DMS79 treated with DMSO at 0.1 percent for 48 hours (cell line): ENCODE measurements at places on chromosomes 2 and 18.

DNA sequence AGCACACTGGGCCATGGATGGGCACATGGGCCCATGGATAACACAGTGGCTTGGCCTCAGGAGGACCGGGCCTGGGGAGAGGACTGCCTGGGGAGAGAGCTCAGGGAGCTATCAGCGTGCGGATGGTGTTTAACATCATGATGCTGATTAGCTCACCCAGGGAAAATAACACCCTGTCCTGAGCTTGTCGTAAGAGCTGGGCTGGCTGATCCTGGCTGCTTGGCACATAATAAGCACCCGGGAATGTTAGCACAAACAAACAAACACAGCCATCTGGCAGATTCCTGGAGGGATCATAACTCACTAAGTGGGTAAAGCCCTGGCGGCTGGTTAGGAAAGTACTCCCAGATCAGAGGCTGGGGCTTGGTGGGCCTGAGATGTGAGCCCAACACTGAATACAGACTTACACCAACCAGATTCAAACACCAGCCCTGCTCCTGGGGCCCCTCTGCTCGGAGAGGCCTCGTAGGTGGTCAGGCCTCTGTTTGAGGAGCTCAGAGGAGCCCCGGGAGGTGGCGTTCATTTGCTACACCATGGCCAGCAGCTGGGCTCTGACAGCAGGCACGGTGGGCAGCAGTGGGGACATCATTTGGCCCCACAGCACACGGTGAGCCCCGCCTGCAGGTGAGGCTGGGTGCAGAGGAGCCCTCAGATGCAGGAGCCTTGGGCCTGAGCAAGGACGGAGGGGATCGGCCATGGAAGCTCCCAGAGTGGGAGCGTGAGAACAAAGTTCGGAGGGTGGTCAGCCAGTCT, 193.4 kb upstream of the HDAC4 start:
- DNase-seq, result no peak

GRCh38 chr2:213229814-213230213, 54.5 kb upstream of the SPAG16 start:
- no peak for DNase-seq

DNA sequence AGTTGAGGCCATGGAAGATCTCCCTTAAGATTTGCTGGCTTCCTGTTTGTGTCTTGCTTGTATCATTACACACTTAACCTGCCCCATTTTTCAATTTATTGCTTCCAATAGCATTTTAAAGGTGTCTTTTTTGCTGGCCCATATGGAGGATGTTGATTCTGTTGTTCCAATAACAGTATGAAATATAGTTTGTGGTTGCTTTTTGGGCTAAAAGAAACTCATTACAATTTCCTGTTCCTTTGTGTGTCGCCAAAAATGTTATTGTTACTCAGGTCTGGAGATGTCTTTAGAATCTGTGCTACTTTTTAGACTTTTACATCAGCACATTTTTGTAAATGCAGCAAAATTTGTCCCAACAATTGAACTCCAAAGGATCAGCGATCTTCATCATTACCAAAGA, 234.0 kb upstream of the ITGA4 start:
- no peak for DNase-seq

DNA sequence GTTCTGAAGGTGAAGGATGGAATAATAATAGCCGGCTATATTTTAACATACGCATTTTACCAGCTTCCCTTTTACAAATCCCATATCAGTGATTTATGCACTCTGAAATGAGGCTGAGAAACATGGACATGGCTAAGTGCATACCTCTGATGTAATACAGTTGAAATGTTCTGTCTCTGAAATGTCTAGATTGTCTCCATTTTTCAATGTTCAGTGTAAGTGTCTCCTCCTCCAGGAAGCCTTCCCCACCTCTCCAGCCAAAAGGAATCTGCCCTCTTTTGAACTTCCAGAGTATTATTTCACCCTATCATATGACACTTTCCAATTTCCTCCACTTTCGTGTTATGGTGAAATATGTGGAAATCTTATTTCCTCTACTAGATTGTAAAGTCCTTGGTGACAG, 29.5 kb upstream of the ME2 start:
- no peak for DNase-seq

- DNase-seq, result peak; percentile 96
Measured at GRCh38 chr2:131104487-131105155, 515 bp upstream of the PLEKHB2 start.

DNA sequence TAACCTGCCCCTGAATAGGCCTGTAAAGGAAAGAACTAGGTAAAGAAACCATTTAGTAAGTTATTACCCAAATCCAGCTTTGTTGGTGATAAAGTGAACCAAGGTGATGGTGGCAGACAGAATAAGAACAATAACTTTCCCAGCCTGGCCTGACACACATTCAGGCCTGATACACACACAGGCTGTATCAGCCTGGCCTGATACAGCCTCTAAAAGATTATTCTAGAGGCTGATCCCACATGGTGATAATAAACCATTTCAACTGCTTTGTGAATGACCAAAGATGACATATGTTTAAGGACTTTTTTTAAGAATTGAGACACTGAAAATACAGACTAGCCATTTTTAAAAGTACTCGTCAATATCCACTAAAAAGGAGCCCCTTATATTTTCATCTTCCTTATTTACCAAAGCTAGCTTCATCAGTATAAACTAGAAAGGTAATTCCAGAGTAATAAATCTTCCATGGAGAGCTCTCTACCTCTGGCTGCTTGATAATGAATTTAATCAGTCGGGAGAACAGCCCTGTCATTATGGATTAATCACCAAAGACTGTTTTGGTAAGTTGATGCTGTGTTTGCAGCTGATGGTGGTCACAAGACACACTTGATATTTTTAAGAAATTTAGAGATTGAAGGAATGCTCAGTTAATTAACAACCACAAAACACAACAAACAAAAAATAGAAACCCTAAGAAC, 77.2 kb downstream of the SLC8A1 start:
- DNase-seq, result peak; percentile 24

DNA sequence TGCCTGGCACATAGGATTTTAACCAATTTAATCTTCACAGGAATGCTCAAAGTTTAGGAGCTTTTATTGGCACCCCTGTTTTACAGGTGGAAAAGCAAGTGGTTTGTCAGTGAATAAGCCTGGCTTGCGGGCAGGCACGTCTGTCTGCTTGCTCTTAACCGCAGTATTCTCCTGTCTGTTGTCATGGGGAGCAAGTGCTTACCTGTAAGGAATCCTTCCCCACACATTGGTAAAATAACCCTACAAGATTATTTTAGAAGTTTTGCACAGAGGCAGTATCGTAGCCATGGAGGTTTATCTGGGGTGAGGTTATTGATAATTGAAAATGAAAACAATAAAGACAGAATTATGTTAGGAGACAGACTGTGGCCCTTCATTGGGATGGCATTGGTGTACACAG, 174.9 kb downstream of the AGAP1 start:
- DNase-seq, result peak; percentile 52

DNA sequence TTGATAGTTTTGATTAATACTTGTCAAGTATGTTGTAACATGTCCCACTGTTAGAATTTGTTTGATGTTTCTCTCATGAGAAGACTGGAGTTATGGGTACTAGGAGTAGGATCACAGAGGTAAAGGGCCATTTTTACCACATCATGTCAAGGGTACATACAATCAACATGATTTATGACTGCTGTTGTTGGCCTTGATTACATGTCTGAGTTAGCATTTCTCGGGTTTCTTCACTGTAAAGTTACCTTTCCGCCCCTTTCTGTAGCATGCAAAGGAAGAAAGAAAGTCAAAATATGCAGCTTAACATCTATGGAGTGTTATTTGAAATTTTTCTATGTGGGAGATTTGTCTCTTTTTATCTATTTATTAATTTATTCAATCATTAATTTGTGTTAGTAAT, 1456.4 kb downstream of the SUCLG1 start:
- DNase-seq, result no peak

GRCh38 chr2:106847366-106847765, 38.6 kb downstream of the ST6GAL2 start:
- DNase-seq, result no peak

DNA sequence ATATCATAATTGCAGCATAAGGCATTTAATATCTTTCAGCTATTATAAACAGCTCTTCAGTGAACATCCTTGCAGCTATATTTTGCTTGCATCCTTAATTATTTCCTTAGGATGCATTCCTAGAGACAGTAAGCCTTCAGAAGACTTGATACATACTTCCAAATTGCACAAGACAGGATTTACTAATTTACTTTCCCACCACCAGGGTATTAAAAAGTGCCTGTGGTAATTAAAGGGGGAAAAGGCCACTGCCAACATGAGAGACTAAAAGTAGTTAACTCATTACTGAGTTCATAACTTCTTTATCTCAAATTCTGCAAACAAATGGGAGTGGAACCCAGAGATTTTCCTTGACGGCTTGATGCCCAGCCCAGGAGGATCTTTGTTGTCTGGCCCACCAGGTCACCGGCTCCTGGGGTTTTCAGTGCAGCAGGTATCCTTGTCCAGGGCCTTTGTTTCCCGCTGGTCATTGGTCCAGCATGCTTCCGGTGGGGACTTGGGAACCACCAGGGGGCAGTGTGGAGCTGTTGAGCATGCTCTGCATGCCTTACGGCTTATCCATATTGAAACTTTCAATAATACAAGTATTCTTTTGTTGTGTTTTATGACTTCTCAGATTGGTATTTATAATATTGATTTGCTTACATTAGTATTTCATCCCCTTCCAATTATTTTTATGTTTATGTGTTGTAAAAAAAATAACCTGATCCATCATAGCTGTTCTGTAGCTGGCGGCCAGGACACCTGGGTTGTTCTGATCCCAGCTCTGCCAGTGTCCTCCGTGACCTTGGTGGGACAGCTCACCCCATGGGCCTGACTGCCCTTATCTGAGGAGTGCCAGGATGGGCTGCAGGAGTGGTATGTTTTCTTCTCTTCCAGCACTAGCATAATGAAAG, 61.4 kb downstream of the TGOLN2 start:
- no peak for DNase-seq

DNA sequence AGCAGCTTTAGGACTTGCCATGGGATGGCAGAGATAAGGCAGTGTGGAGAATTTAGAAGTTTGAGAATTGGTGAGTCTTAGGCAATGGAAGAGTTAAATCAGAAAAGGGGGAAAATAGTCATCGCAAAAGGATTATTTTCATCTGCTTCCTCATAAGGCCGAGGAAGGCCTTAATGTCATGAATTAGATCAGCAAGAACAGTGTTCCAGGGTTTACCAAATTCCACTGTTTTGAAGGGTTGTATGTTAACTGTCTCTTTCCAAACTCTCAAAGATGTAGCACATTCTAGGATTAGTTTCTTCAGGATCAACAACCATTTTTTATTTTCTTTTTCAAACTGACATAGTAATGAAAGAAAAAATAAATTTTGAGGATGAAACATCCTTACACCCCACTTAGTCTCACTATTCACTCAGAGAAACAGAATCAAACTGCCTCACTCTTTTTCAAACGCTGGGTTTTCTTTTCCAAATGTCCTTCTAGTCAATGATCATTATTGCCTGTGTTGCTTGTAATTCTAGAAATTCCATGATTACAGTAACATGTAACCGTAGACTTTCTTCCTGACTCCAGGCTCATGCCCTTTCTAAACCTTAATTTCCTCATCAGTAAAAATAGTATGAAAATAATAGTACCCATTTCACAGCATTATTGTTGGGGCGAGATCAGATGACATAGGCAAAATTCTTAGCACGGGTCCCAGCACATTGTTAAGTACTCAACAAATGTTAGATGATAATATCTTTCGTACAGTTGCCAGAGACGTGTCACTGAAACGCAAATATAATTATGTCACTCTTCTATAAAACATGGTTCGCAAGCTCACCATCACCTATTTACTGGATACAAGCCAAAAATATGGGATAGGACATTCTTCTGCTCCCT, 23.6 kb downstream of the ZEB2 start:
- no peak for DNase-seq

DNA sequence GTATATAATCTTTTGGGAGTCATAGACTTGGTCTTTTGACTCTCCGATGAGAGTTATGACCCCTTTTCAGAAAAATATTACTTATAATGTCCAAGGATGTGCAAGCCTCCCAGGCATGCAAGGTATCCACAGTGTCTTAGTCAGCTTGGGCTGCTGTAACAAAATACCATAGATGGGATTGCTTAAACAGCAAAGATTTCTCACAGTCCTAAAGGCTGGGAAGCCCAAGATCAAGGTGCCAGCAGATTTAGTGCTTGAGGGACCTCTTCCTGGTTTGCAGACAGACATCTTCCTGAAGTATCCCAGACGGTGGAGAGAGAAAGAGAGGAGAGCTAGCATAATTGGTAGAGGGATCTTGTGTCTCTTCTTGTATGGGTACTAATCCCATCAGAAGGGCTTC, 35.6 kb upstream of the FBXO11 start:
- DNase-seq, result no peak

GRCh38 chr2:177359836-177360595, 32.6 kb upstream of the AGPS start:
- no peak for DNase-seq
